Activated T-helper 2 cell treated with anti-CD3 and anti-CD28 coated beads, Interferon-gamma antibody, Interleukin-2, Interleukin-4, amounts not matched to agents 10 μg/mL and 5 μg/mL and 100 μg/mL, durations not matched to agents 14 hours and 24 hours and 36 hours (primary cell): ENCODE measurements at places on chromosomes 1 and 21.

DNA sequence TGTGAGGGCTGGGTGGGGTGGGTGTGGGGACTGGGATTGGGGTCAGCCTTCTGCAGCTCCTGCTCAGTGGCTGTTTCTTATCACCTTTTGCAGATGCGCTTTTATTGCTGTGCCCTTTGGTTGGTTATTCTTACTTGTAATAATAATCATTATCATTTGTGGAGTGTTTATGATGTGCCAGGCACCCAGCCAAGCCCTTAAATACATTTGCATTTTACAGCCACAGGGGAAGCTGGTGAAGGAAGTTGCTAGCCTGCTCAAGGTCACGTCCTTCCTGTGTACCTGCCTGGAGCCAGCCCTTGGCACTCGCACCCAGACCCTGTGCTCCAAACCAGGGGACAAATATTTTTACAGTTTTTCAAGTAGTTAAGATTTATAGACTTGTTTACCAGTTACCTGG lies 144.0 kb downstream of the PGBD5 start:
- no peak for DNase-seq

GRCh38 chr1:247266053-247266452 lies 10.2 kb downstream of the VN1R5 start:
- DNase-seq = no peak

GRCh38 chr1:60425528-60425927 lies 352.0 kb upstream of the C1orf87 start:
- DNase-seq = no peak

GRCh38 chr21:42163511-42163863 lies 55.5 kb upstream of the ABCG1 start:
- DNase-seq = no peak

- no peak for DNase-seq
Observed at GRCh38 chr1:147243228-147243685, 773 bp downstream of the CHD1L start.
